Activated naive CD4-positive, alpha-beta T cell treated with anti-CD3 and anti-CD28 coated beads for 36 hours (primary cell): ENCODE measurements at places on chromosomes 1 and 21.

DNA sequence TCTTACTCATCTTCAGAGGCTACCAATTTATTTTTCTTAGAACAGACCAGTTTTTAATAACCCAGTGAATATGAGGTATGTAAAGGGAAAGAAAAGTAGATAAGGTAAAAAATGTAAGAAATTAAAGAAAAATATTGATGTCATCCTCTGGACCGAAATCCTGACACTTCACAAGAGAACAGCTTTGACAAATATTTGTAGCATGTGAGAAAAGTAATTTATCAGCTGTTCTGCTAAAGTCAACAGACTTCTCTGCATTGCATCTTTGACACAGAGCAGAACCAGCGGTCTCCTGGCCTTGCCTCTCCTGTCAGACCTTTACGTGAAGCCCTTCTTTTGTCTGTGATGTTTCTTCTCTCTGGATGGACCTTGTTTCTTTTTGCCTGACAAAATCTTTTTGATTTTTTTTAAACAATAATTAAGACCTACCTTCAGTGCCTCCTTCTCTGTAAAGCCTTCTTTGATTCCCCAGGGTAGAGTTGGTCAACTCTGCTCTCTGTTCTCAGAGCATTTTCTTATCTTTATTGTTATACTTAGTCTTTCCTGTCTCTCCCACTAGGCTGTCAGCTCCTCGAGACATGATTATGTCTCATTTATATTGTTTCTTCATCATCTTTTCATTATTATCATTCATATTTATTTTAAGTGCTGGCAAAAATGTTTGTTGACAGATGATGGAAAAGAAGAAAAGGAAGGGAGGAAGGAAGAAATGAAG, 35.4 kb downstream of the RGS4 start:
- DNase-seq, result no peak

DNA sequence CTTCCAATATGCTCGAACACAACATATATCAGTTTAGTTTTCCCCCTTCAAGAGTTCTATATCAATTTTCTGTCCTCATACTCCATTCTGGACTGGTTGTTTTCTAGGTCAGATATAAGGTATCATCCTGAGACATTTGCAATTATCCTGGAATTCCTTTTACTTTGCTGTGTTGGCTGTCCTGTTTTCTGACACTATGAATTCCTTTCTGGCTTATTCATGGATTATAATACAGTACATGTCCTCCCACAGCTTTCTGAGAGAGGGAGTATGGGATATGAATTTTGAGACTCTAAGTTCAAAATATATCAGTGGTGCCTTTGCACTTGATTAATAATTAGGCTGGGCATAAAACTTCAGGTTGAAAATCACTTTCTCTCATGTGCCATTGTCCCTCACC, 11.9 kb downstream of the PHTF1 start:
- DNase-seq, result no peak

- no peak for DNase-seq
Observed at GRCh38 chr1:113136476-113136875, 63.5 kb downstream of the LRIG2 start.

DNA sequence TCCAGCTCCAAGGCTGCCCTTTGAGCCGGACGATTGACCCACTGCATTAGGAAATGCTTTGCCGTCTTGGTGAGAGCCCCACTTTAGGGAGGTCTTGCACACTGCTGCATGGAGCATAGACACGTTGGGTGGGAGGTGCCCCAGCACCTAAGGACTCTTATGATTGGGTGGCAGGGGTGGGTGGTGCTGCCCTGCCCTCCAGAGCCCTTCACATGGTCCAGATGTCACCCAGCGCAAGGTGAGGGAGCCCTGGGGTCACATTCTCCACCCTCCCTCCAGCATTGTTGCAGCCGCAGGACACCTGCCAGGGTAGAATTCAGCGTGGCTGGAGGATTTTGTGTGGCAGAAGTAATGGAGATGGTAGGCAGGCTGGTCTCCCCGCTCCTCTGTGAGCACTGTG, 137.4 kb upstream of the COL6A1 start:
- DNase-seq, result no peak

GRCh38 chr1:38231941-38232340, 185.3 kb upstream of the POU3F1 start:
- no peak for DNase-seq

GRCh38 chr21:36104317-36105300, 30.3 kb upstream of the CBR3 start:
- DNase-seq, result peak; percentile 50

- no peak for DNase-seq
Observed at GRCh38 chr1:47781171-47781959, 215.8 kb downstream of the TRABD2B start.

DNA sequence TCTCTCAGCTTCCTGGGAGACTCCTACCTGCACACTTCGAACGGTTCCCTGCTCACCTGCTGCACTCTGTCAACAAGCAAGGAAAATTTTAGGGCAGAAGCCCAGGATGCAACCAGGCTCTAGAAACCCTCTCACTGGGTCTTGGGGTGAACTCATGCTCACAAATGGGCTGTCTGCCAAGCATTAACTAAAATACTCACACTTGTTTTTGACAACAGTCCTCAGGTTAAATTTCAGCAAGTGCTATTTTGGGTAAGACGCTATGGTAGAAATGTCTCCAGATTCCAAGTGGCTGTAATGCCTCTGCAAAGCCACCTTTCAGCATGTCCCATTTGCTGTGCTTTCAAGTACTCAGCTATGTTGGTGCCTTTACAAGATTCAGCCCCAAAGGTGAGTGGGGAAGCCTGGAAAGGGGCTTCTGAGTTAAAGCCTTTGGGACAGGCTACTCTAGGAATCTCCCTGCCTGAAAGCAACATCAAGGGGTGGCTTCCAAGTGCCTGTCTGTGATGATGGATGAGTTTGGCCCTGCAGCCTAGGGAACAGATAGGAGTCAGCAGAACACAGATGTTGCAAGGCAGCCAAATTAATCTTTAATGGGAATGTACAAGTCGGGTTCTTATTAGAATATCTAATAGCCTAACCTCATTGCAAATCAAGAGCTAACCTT, 211.9 kb upstream of the SPAG17 start:
- no peak for DNase-seq

DNA sequence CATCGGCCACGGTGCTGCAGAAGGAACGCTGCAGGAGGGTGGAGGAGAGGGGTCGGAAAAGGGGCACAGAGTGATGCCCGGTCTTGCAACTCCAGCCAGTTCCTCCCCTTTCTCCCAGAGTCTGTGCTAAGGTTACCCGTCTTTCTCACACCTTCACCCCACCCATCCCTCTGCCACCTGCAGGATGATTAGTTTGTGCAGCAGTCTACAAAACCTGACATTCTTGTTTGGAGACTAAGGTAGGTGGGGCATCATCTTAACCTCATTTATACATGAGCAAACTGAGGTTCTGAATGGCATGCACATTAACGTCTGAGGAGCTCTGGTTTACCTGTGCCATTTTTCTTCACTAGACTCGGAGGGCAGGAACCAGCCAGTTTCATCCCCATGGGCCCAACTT, 232.3 kb downstream of the GRIK3 start:
- no peak for DNase-seq

DNA sequence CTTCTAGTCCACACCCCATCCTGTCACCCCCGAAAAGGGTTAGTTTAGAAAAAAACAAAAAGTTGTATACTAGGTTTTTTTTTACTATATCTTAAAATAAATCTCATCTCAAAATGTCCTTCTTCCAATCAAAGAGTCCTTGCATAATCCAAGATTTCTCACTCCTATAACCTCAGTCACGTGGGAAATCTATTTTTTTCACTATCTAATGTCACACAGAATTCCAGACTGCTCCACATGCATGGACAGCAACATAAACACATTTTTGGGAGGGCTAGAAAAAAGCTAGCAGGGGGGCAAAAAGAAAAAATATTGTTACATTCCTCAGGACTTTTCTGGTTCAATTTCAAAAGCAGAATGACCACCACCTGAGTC, 39.3 kb downstream of the TGFBR3 start:
- no peak for DNase-seq

DNA sequence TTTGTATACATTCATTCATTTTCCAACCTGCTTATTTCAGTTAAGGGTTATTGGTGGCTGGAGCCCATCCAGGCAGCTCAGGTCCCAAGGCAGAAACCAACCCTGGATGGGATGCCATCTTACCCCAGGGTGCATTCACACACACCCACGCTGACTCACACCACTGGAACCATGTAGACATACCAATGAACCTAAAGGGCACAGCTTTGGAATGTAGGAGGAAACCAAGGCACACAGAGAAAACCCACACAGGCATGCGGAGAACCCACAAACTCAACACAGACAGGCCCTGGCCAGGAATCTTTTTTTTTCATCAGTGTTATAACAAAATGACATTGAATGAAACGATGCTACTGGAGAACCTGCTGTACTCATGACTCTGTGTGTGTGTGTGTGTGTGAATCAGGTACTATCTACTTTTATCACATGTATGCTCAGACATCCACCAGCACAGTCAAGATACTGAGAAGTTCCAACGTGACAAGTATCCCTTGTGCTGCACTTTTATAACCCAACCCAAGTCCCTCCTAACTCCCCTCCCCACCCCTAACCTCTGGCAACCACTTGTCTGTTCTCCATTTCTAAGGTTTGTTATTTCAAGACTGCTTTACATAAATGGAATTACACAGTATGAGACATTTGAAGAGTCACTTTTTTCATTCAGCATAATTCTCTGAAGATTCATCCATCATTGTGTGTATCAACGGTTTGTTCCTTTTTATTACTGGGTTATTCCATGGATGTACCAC, 286.8 kb upstream of the PLD5 start:
- no peak for DNase-seq

DNA sequence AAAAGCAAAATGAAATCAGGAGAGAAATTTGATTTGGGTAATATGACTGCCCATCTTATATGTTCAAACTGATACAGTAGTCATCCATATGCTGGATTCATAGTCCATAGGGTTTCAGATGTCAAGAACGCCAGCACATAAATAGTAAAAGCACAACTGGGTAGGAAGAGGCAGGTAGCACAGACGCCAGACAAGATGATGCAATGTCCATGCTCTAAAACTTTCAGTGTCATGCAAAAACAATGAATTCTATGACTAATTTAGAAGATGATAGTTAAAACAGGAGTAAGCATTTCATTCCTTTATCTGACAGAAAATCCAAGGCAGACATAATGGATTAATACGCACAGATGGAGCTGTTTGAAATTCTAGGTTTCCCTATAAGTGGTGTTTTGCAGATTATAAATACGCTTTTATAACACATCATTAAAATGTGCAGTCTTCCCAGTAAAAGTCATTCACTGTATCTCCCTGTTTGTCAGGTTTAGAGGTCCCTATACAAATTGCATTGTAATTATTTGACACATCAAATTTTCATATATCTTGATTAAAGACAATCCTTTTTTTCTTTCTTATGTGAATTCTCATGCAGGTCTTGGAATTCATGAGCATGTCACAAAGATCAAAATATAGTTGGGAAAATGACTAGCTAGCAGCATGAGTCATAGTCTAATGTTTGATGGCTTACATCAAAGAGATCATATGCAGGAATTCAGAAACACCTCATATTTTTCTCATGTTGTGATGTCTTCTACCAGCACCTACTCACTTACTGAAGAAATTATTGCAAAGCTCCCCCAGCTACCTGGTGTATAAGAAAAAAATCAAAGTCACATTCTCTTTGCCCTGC, 139.9 kb downstream of the DSCAM start:
- no peak for DNase-seq

GRCh38 chr1:212118872-212119260, 83.3 kb downstream of the DTL start:
- DNase-seq, result no peak

DNA sequence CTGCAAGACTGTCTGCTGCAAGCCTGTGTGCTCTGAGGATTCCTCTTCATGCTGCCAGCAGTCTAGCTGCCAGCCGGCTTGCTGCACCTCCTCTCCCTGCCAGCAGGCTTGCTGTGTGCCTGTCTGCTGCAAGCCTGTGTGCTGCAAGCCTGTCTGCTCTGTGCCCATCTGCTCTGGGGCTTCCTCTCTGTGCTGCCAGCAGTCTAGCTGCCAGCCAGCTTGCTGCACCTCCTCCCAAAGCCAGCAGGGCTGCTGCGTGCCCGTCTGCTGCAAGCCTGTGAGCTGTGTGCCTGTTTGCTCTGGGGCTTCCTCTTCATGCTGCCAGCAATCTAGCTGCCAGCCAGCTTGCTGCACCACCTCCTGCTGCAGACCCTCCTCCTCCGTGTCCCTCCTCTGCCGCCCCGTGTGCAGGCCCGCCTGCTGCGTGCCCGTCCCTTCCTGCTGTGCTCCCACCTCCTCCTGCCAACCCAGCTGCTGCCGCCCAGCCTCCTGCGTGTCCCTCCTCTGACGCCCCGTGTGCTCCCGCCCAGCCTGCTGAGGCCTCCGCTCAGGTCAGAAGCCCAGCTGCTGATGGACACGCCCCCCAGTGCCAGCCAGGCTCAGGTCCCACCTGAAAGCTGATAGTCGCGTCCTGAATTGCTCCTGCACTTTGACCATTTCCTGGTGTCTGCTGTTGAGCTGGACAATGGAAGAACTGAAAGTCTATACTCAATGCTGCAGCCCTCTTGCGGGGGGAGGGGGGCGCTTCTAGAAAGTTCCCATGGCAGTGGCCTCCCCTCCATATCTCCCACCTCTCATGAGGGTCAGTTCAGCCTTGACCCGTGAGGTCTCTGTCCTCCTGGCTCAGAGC, 1.2 kb downstream of the KRTAP10-4 start:
- DNase-seq, result no peak

DNA sequence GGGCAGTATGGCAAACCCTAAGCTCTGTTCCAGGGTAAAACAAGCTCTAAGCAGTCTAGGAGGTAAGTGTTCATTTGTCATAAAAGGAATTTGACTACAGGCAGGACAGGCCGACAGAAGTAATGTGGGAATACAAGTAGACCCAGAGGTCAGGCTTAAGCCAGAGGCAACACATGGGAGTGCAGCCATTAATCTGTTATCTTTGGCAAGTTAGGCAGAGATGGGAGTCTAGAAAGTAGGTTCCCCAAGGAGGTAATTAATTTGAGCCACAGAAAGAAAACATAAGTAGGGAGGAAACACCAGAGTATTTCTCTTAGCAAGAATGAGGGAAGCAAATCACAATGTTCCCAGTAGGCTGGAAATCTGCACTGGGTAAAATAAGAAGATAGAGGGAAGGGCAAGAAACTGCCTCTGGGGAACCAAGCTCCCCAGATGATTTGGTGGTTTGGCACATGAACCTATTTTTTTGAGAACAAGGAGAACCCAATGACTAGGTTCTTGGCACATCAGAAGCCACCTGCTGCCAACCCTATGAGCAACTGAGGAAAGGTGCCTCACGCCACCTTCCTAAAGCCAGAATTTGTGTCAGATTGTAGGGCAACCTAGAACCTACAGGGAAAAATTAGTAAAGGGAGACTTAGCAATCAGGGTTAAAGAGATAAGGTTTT, 636.4 kb upstream of the PLXNA2 start:
- DNase-seq, result no peak

DNA sequence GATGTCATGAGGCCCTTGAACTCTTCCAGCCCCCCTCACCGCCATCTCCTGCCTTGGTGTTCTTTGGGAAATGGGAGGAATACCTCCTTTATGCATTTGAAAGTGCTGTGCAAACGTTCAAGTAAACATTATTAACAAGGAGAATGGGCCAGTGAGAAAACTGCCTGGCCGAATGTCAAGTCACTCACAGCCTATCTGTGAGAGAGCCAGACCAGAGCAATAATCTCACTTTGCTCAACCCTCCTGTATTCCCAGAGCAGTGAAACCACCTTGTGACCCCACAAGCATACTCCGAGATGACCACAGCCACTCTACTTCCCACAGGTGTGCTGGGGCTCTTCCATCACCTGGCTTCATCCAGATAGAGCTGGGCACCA, 5.2 kb downstream of the TAL1 start:
- DNase-seq, result no peak
